ENCODE measurements at places on chromosomes 12 and 14.

GRCh38 chr12:2959192-2959504, at the start of gene TEAD4:
TSS of gene TEAD4 (plus strand) at chr12:2959397.
- peak; percentile 40 for DNase-seq

DNA sequence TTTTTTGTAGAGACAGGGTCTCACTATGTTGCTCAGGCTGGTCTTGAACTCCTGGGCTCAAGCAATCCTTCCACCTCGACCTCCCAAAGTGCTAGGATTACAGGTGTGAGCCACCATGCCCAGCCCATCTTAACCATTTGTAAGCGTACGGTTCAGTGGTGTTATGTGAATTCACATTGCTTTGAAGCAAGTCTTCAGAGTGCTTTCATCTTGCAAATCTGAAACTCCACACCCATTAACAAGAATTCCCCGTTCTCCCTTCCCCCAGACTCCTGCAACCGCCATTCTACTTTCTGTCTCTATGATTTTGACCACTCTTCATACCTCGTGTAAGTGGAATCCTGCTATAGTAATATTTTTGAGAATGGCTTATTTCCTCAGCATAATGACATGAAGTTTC, 24.9 kb upstream of the BICDL1 start:
- no peak for DNase-seq

GRCh38 chr12:123076604-123077297, 74.1 kb downstream of the PITPNM2 start:
- no peak for DNase-seq

DNA sequence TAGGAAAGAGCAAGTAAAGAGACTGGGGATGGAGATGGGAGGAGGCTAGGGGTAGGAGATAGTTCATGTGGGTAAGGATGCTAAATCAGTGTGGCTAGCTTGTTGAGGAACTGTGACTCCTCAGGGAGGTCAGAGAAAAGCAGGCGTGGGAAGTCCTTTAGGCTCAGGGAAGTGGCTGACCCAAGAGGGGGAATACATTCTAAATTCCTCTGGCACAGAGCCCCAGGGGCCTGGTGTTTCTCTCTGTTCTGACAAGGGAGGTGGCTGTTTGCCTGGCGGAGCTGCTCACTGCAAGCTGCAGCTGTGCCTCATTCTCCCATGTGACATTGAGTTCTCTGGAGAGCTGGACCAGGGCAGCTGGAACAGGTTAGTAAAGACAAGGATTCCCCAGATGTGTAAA, 152.2 kb upstream of the SLC38A2 start:
- no peak for DNase-seq

GRCh38 chr12:71896205-71896882, 42.3 kb upstream of the TPH2 start:
- no peak for DNase-seq

DNA sequence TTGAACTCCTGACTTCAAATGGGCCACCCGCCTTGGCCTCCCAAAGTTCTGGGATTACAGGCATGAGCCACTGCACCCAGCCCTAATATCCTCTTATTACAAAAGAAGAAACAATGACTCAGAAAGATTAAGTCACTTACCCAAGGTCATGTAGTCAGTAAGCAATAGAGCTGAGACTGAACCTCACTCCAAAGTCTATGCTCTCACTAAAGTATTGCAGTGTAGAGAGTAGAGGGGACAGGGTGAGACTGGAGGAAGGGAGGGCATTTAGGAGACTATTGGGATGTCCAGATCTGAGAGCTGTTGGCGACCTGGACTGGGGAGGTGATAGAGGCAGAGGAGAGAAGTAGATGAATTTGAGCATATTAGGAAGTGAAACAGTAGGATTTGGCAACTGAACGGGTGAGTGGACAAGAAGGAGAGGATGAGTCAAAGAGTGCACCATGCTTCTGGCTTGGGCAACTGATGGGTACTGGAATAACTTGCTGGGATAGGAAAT, 11.8 kb downstream of the P2RX7 start:
- no peak for DNase-seq

GRCh38 chr12:41339784-41340183, 151.7 kb downstream of the PDZRN4 start:
- DNase-seq: no peak

- DNase-seq: no peak
These were observed 58.2 kb upstream of the FLRT2 start for GRCh38 chr14:85471744-85472143.

DNA sequence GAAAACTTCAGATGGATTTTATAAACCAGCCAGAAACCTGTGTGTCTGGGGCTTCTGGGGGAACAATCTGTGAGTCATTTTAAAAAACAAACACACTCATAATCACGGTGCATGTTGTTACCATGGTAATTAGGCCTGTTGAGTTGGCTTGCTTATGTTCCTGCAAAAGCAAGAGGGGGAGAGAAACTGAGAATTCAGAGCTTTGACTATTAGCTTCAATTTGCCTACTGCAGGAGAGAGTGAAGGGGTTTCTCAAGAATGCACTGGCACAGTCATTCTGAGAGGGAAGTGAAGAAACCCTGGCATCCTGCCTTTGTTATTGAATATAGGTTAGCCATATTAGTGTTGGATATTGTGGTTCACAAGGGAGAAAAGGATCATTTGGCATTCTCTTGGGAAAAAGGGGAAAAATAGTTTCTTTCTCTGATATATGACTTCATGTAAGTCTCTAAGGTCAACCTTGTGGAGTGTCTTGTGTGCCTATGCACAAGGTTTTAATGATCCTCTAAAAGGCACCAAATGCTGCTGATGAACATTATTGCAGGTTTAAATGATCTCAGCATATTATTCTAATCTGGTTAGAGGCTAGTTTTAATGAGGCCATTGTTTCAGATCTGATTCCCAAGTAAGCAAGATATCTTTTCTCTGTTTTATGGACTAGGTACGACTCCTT, 12.9 kb downstream of the GNG2 start:
- DNase-seq: peak; percentile 89

GRCh38 chr12:118611770-118612169, 235.4 kb downstream of the SUDS3 start:
- DNase-seq: no peak

- no peak for DNase-seq
These were observed 27.9 kb downstream of the PPM1H start for GRCh38 chr12:62907078-62907477.

- DNase-seq: no peak
These were observed 106.8 kb upstream of the FRMD6 start for GRCh38 chr14:51544901-51545300.

GRCh38 chr12:127664901-127665300, 602.1 kb upstream of the TMEM132C start:
- no peak for DNase-seq

DNA sequence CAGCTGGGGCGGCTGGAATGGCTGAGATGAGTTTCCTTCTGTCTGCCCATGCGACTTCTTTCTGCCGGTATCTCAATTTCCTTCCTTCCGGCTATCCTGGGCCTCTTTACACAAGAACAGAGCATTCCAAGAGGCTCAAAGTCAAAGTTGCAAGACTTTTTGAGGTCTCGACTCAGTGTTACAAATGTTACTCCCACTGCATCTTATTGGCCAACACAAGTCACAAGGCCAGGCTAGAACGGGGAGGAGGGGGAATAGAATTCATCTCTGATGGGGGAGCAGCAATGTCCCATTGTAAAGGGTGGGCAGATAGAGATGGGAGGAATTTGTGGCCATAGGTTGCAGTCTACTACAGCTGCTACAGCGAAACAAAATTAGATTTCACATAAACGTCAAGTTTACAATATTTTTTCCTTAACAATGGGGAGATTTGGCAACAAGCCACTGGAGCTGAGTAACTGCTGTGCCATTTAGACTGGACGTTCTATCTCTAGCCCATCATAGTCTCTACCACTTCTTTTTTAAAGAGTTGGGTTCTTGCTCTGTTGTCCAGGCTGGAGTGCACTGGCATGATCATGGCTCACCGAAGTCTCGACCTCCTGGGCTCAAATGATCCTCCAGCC, 9.5 kb upstream of the NYNRIN start:
- DNase-seq: no peak

- peak; percentile 13 for DNase-seq
These were observed 161.7 kb downstream of the CAND1 start for GRCh38 chr12:67430708-67431335.

GRCh38 chr14:90788031-90788430, 28.2 kb downstream of the TTC7B start:
- DNase-seq: no peak

DNA sequence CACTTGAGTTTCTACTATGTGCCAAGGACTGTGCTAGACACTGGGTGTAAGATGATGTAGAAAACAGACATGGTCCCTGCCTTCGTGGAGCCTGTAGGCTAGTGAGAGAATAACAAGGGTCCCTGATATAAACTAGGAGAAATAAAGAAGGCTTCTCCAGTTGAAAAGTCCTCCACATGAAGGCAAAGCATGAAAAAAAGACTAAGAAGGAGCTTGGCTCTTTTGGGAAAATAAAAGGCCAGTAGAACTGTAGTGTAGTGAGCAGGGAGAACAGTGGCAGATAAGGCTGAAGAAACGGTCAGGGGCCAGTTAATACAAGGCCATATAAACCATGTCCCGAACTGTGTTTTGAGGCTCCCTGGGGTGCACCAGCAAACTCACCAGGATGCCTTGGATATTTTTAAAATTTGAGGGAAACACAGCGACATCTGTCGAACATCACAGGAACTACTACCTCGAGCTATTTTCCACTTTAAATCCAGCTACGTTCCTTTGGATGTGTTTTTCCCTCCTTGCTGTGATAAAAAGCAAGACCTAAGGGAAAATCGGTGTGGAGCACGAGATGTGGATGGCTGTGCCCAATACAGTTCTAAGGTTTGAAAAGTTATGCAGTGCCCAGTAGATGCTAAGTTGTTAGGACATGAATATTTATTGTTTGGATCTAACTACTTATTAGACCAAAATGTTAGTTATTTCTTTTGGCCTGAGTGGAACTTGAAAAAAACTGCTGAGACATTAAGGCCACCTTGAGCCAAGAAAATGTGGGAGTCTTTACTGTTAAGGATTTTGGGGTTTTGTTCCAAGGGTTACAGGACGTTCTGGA, 8.5 kb upstream of the CFL2 start:
- peak; percentile 67 for DNase-seq

GRCh38 chr12:112973011-112973735, 5.1 kb upstream of the OAS2 start:
- no peak for DNase-seq

GRCh38 chr14:75254901-75255584, 23.6 kb upstream of the FOS start:
- no peak for DNase-seq

DNA sequence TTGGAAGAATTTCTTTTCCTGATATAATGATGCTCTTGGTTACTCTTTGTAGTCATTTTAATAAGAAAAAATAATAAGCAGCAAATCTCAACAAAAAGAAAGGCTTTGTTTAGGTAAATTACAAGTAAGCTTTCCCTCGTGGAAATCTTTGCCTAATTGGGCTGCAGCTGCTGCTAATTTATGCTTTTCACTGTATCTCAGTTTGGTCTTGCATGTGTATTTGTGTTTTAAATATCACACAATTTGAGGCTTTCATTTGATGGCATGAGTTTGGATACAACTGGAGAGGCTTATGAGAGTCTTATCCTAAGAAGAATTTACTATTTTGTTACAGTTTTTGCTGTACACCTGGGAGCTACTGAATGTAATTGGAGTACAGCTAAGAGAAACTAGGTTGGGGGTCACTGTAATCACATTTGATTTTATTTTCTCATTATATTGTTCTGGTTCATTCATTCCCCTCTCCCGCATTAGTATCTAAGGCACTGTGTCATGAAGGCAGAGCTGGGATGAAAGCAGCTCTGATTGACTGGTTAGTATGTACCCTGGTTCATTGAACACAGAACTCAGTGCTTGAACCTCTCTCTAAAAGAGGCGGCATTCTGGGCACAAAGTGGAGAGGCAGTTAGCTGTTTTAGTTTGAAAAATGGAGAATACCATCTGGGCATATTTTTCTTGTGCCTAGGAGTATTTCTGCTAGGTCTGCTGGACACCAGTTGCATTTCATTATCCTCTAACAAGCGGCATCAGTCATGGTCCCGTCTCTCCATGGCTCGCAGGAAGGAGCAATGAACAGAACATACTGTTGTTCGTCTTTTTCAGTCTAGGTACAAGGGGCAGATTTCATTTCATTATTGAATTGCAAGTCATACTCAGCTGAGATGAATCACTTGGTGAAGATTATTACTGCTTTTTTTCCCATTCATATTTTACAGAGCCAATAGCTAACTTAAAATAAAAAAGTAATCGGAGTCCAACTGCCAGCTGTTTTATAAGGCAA, 118.0 kb upstream of the TMEM260 start:
- DNase-seq: no peak

- DNase-seq: peak; percentile 85
These were observed 6.3 kb downstream of the DHH start for GRCh38 chr12:49088150-49088931.

DNA sequence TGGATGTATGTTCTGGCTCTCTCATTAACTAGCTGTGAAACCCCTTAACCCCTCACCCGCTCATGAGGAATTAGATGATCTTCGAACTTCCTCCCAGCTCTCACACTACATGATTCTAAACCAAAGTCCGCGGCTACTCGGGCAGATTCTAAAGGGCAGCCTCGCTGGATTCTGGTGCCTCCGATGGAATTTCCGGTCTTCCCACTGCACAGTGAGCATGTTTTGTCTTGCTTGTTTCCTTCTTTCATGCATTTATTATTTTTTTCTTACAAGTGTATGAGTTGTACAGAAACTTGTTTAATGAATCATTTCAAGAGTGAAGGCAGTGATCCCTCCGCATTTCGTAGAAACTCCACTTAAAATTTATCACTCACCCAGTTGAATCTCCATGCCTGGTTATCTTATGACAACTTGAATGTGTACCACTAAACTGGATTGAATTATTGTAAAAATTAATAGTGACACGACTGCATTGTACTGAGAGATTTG, 4.5 kb upstream of the HCAR3 start:
- no peak for DNase-seq

DNA sequence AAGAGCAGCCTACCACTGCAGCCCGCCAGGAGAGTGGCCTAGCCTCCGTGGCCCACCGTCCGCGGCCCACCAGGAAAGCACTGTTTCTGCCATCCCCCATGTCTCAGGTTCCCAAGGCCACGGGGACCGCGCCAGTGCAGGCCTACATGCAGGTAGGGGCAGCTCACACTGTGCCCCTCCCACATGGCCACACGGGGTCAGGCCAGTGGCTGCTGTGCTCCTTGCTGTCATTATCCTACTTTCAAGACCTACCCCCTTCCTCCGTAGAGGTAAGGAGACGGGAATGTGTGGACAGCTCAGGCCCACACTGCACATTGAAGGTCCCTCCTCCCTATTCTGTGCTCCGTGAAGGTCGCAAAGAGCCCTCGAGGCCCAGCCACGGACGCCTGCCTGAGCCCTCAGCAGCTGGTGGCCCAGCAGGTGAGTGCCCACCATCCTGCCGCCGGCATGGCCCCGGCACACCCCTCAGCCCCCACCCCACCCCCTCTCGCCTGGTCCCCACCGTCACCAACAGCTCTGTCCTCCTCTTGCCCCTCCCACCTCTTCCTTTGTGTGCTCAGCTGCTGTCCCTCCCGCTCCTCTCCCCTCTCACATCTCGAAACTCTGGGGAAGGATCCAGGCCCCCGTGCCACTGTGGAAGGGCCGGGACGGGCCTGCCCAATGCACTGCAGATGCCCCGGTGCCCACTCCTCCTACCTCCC, 10.0 kb downstream of the DDX51 start:
- peak; percentile 85 for DNase-seq

GRCh38 chr14:32696325-32697091, 242.2 kb upstream of the NPAS3 start:
- no peak for DNase-seq
